ENCODE measurements at places on chromosomes 1 and 21.

DNA sequence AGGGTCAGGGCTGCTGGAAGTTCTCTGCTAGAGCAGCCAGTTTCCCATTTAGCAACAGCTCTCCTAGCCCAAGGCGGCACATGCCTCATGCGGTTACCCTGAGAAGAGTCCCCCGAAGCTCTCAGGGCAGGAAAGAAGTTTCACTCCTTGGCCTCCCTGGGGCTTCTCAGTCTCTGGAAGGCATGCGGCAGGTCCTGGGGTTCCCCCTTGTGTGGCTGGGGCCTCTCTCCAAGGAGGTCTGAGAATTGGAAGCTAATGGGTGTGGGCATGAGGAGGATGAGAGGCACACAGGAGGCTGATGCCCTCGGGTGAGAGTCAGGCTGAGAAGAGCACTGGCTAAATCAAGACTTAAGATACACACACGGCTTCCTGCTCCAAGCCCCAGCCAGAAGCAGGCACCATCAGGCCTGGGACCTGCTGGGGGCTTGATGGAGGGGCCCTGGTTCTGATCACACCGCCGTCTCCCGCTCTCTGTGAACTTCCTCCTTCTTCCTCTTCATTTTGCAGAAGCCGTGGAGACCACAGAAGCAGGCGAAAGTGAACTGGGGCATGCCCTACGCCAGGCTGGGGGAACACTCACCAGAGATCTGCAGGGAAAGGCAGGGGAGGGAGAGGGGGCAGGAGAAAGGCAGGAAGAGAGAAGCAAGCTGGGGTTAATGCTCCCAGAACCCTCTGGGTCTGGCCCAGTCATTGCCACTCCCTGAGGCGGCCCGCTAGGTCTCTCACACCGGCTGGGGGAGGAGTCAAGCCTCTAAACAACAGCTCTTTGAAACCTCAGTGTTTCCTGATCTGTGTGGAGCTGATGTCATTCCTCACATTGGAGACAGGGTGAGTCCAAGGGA, 15.1 kb downstream of the BLACAT1 start:
- peak; percentile 86 for DNase-seq

DNA sequence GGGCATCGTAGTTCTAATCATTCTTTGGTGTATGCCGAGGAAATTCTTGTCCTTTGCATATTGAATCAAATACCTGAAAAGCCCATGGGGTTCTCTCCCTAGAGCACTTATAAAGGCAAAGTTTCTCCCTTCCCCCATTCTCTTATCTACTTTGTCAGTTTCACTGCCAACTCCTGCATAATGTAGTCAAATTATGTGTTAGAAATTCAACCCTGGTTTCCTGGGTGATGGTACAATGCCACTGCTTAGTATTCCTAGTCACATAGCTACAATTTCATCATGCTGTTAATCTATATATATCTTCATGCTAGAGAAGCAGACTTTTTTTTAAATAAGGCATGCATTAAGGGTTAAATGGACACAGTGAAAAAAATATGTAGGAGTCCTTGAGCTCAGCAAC, 119.0 kb downstream of the PDE4B start:
- no peak for DNase-seq

GRCh38 chr1:151476083-151476482, 16.8 kb upstream of the POGZ start:
- no peak for DNase-seq

- no peak for DNase-seq
These were observed 54.1 kb downstream of the DTL start for GRCh38 chr1:212089560-212090163.

- no peak for DNase-seq
These were observed 356.3 kb upstream of the B3GALT2 start for GRCh38 chr1:193542690-193543089.

- DNase-seq: no peak
These were observed 101.2 kb downstream of the GDAP2 start for GRCh38 chr1:117828201-117828600.

DNA sequence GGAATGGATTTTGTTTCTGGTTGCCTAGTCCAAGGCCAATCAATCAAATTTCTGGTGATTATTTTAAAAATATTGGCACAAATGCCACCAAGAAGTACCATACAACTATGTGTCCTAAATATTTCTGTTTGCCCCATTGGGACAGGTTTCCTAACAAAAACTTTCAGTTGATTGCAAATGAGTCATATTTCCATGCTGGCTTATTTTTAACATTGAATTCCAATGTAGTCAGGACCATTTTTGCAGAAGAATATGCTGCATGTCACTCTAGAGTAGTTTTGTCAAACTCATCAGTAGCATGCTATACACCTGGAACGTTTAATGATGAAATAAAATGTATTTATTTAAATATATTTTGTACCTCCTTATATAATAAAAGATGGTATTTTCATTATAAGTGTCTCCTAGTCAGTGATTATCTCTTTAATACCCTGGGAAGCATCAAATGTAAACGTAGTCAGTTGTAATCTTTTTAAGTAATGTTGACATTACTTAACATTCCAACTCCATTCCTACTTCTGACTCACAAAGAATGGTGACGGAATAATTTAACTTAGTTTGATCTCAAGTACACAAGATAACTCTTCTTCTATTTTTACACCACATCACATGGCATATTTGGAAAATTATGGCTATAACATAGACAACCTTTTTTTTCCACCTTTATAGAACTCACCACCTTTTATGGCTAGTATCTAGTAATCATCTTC, 39.0 kb upstream of the USH2A start:
- DNase-seq: no peak

GRCh38 chr1:46630719-46631118, 14.1 kb upstream of the MOB3C start:
- DNase-seq: no peak

GRCh38 chr1:32241001-32241763, 5.8 kb upstream of the FAM167B start:
- peak; percentile 75 for DNase-seq

- no peak for DNase-seq
These were observed 93.2 kb upstream of the HNRNPU start for GRCh38 chr1:244957525-244957924.

DNA sequence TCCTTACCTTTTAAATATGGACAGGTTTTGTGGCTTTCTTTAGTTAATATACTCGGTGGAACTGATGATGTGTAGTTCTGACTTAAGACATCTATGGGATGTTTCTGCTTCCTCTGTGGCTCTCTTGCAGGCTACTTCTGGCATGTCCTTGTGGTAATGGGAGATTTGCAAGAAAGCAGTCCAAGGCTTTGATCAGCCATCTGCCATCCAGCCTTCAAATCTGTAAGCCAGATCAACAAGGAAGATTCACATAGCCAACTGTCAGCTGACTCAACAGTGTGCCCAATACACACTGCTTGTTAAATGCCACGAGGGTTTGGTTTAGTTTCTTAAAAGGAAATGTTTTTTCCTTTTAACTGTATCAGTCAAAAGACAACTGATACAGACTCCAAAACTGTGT, 722.2 kb upstream of the CHRM3 start:
- DNase-seq: no peak

GRCh38 chr21:41119901-41120300, 48.1 kb upstream of the BACE2 start:
- DNase-seq: no peak

- DNase-seq: no peak
These were observed 1.1 kb downstream of the TNFRSF4 start for GRCh38 chr1:1212780-1213344.

DNA sequence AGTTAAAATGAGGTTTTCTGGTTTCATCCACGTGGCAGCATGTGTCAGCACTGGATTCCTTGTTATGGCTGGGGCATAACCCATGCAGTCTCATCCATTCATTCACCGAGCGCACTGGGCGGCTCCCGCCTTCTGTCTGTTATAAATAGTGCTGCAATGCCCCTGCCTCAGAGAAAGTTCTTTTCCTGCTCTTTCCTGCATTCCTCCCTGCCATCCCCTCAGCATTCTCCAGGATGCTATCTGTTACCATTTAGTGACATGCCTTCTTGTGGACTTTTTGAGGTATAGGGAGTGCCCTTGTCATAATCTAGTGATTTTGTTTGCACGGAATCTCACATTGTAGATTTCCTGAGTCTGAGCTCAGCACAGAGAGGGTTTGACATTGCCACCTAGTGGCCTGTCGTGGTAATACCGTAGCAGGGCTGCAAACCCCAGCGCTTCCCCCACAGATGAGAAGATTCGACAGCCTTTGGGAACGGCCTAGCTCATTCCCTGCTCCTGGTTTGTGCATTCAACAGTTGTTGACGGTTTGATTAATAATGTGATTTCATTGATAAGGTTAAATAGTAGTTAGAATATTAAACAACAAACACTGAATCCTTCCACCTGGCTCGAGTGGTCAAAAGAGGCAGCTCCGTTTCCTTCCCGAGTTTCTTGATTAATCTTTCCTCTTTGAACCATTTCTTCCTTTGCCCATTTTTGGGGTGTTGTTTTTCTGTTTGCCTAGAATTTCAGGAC, 46.3 kb downstream of the UMODL1 start:
- peak; percentile 92 for DNase-seq

GRCh38 chr21:41207401-41208375, 39.7 kb downstream of the BACE2 start:
- DNase-seq: no peak

DNA sequence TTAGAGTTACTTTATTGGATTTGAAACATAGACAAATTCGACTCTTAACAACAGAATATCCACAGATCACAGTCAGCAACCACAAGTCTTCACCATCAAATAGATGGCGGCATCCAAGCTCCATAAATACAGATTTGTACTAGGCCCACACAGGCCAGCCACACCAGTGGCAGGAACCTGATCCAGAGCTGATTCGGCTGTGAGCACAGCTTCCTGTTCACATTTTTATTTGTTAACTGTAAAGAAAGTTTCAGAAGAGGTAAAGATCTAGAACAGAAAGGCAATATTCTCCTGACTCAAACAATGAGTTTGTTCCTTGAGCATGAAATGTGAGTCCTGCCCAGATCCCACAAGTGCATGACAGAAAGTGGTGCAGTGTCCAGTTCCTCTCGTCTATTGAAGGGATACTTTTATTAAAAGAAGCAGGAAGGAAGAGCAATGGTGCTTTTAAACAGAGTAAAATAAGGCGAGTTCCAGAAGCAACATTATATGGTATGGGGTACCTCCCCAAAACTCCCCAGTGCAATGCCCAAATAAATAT, 205.8 kb downstream of the SLC45A1 start:
- DNase-seq: no peak

All from activated CD8-positive, alpha-beta memory T cell treated with anti-CD3 and anti-CD28 coated beads for 24 hours (primary cell).